ENCODE measurements at places on chromosomes 7 and 10. TPM values are rescaled to one million over a fixed set of nuclear protein-coding genes. Genes with fewer than 3 reads are reported as not detected.

C10orf62 gene
- total RNA-seq, result not detected

ZNF25 gene
- 14.7 TPM for total RNA-seq

FAM25C gene
- total RNA-seq, result not detected

DLX6 gene
- not detected for total RNA-seq

IDI2 gene
- not detected for total RNA-seq

EBLN1 gene
- not detected for total RNA-seq

ZNF727 gene
- total RNA-seq, result 0.25 TPM

TSPAN33 gene
- total RNA-seq, result 1.0 TPM

ACBD7 gene
- total RNA-seq, result not detected

NPSR1 gene
- total RNA-seq, result not detected

FAM200A gene
- total RNA-seq, result 12.9 TPM

LBX1 gene
- not detected for total RNA-seq

CYP2C9 gene
- not detected for total RNA-seq

BTAF1 gene
- 69.1 TPM for total RNA-seq

ANLN gene
- total RNA-seq, result not detected

IL2RA gene
- total RNA-seq, result 15.1 TPM

ASZ1 gene
- total RNA-seq, result not detected

All from CD4-positive, alpha-beta memory T cell (primary cell).